Suppressor macrophage treated with lipopolysaccharide for 4 hours (primary cell): ENCODE measurements at places on chromosomes 6 and 20.

- DNase-seq: no peak
Measured at GRCh38 chr6:36953931-36954261, 642 bp upstream of the PI16 start.

DNA sequence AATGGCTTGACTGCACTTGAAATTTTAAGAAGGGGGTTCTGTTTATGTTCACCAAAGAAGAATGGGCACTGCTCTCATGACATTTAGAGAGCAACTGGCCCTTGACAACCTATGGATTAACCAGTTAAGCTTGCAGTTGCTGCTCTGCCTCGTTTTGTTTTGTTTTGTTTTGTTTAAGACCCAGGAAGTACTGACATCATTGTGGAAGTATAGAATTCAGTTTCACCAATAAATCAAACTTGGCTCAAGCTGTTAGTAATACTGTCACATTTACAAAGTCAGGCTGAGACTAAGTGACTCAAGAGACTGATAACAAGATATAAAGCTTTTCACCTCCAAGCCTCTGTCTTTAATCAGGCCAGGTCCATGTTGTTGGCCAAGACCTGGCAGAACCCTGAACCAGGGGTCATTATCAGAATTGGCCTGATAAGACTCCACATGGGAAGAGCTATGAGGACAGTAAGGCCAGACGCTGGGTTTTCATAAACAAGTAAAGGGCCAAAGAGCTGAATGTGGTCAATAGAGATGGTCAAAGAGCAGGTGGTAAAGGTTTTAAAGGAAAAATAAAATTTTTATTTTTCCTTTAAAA is 99.4 kb upstream of the VGLL2 start:
- no peak for DNase-seq

GRCh38 chr6:82123632-82124031 is 123.9 kb downstream of the IBTK start:
- DNase-seq: no peak

DNA sequence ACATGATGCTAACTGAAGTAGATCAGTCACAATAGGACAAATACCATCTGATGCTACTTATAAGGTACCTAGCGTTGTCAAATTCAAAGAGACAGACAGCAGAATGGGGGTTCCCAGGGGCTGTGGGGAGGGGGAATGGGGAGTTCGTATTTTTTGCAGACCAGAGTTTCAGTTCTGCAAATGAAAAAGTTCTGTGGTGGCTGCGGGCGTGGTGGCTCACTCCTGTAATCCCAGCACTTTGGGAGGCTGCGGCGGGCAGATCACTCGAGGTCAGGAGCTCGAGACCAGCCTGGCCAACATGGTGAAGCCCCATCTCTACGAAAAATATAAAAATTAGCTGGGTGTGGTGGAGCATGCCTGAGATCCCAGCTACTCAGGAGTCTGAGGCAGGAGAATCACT is 68.1 kb downstream of the SLC22A23 start:
- no peak for DNase-seq

- DNase-seq: no peak
Measured at GRCh38 chr6:15304337-15305042, 58.6 kb downstream of the JARID2 start.

DNA sequence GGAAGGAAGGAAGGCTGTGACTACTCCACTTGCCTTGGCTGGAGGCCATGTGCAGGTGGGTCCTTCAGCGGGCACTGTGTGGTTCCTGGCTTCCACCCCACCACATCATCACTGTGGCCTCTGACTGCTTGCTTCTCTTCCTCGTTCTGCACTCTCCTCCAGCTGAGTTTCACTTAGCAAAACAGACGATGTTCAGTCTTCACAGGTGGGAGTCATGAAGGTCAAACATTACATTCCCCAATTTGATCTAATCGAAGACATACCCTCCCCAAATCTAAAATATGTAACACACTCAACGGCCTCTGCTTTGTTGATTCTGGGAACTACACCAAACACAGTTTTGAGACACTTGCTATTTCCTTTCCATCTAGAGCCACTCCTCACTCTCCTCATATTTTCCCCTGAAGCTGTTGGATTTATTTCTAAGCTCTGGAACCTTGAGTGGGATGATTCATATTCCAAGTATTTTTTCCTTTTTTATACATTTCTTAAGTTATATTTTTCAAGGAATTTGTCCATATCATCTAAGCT is 132.5 kb upstream of the FOXA2 start:
- DNase-seq: no peak

DNA sequence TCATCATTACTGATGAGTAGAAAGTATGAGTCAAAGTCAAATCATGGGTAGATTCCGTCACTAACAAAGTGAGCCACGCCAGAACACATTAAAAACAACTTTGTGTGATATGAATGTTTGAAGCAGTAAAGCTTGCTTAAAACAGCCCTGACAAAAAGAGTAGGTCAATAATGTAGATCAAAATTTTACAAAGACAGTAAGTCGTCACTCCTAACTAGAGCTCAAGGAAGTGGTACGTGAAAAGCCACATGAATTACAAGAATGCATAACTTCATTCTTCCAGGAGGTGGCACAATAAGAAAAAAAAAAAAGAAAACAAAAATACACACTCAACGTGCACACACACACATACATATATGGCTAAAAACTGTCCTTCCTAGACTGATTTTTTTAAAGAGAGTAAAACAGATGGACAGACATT is 69.9 kb downstream of the HACE1 start:
- peak; percentile 31 for DNase-seq

GRCh38 chr6:32190911-32191677 is 1.1 kb upstream of the PBX2 start:
- no peak for DNase-seq

- no peak for DNase-seq
Measured at GRCh38 chr6:88882536-88882935, 80.9 kb downstream of the RNGTT start.

- DNase-seq: no peak
Measured at GRCh38 chr6:138988469-138988834, 399 bp upstream of the REPS1 start.

GRCh38 chr6:43983191-43983590 is 144.1 kb downstream of the MRPL14 start:
- DNase-seq: no peak
